ENCODE measurements at places on chromosomes 6 and 20. TPM values are rescaled to one million over a fixed set of nuclear protein-coding genes. Genes with fewer than 3 reads are reported as not detected.

COL11A2 gene
- 0.16 TPM for total RNA-seq

MARCKS gene
- total RNA-seq: 121 TPM

GGTLC1 gene
- not detected for total RNA-seq

FNDC1 gene
- not detected for total RNA-seq

MMP24 gene
- total RNA-seq: not detected

CYB5R4 gene
- total RNA-seq: 16.0 TPM

SGK2 gene
- total RNA-seq: not detected

PPT2 gene
- 26.9 TPM for total RNA-seq

TRIM31 gene
- not detected for total RNA-seq

RNF8 gene
- total RNA-seq: 11.7 TPM

GSTA2 gene
- not detected for total RNA-seq

JARID2 gene
- total RNA-seq: 13.3 TPM

NMBR gene
- not detected for total RNA-seq

TOMM6 gene
- total RNA-seq: 177 TPM

GJA1 gene
- 187 TPM for total RNA-seq

KCNQ5 gene
- 0.32 TPM for total RNA-seq

TNFRSF6B gene
- 144 TPM for total RNA-seq

TREML2 gene
- total RNA-seq: not detected

KCNK16 gene
- total RNA-seq: not detected

SNRPB2 gene
- total RNA-seq: 57.0 TPM

AIF1 gene
- total RNA-seq: not detected

All from epithelial cell of alveolus of lung (primary cell).